ENCODE measurements at places on chromosomes 1 and 21. TPM values are rescaled to one million over a fixed set of nuclear protein-coding genes. Genes with fewer than 3 reads are reported as not detected.

DNA sequence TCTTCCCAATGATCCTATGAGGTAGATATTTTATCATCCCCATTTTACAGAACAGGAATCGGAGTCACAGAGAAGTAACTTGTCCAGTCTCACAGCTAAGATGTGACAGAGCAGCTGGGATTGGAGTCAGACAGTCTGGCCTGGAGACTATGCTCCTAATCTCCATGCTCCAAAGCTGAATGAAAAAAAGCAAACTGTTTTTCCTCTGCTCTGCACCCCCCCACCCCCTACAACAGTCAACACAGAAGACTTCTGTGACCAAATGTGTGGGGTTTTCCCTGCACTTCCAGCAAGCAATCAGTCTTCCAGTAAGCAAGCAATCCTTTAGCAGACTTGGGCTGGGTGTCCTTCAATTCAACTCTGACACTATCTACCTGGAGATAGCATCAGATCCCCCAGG is 33.2 kb downstream of the KIRREL1 start:
- DNase-seq, result no peak

GRCh38 chr1:164905869-164906268 is 346.9 kb downstream of the PBX1 start:
- no peak for DNase-seq

DNA sequence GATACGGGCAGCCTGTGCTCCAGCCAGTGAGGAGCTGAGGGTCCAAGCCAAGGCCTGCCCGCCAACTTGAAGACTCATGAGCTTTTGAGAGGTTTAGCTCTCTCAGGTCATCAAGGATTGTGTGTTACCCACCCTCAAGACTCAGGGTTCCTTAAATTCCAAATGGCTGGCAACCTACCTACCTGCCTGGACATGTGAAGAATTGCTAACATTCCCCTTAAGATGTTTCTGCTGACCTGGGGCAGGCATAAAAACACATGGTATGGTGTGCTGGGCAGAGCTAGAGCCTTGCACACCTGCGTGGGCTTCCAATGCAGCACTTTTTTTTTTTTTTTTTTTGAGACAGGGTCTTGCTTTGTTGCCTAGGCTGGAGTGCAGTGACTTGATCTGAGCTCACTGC is 17.2 kb downstream of the PARP1 start:
- no peak for DNase-seq

- no peak for DNase-seq
Measured at GRCh38 chr21:45639206-45640000, 4.1 kb upstream of the PCBP3 start.

GRCh38 chr21:15986277-15986676 is 256.5 kb downstream of the USP25 start:
- no peak for DNase-seq

- no peak for DNase-seq
Measured at GRCh38 chr1:97423403-97423802, 497.4 kb downstream of the DPYD start.

DNA sequence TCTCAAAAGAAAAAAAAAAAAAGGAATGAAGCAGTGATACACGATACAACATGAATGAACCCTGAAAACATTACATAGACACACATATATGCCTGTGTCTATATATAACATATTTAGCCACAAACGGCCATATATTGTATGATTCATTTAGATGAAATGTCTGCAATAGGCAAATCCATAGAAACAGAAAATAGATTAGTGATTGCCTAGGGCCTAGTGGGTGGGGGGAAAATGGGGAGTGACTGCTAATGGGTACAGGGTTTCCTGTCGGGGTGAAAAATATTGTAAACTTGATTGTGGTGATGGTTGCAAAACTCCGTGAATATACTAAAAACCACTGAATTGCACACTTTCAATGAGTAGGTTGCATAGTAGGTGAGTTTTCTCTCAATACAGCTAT is 6.0 kb upstream of the H6PD start:
- no peak for DNase-seq

- no peak for DNase-seq
Measured at GRCh38 chr1:32622806-32623681, 27.3 kb downstream of the ZBTB8OS start.

GRCh38 chr1:228088586-228089498 is 6.3 kb downstream of the ARF1 start:
- peak; percentile 62 for DNase-seq

- no peak for DNase-seq
Measured at GRCh38 chr1:113875714-113876113, 4.2 kb upstream of the PTPN22 start.

GRCh38 chr1:246587606-246588005 is 21.4 kb downstream of the CNST start:
- no peak for DNase-seq

DNA sequence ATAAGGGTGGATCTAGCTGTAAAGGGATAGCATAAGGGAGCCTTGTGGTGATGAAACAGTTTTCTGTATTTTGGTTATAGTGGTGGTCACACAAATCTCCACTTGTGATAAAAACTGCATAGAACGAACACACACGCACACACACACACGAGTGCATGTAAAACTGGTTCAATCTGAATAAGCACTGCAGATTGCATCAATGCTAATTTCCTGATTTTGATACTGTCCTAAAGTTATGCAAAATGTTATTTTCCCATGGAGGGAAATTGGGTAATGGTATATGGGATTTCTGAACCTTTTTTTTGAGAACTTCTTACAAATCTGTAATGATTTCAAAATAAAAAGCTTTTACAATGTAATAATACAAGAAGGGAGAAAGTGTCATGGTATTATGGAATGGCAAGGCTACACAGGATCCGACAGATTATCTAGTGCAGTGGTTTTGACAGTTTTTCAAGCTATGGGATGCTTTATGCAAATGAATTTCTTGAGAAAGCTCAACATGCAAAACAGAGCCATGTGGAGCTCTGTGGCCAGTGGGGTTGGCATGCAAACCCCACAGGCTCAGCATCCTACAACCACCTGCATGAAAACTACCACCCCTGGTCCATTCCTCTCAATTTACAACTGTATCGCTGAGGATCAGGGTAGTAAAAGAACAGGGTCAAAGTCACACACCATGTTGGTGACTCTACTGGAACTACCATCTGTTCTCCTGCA is 18.8 kb downstream of the SLC41A1 start:
- no peak for DNase-seq

GRCh38 chr21:33762803-33763581 is 120.7 kb downstream of the ITSN1 start:
- DNase-seq, result no peak

GRCh38 chr1:30698401-30698981 is 24.9 kb downstream of the MATN1 start:
- peak; percentile 61 for DNase-seq

- no peak for DNase-seq
Measured at GRCh38 chr1:6646499-6647148, 22.0 kb downstream of the THAP3 start.

- DNase-seq, result peak; percentile 81
Measured at GRCh38 chr1:183567584-183567983, 22.7 kb downstream of the NCF2 start.

DNA sequence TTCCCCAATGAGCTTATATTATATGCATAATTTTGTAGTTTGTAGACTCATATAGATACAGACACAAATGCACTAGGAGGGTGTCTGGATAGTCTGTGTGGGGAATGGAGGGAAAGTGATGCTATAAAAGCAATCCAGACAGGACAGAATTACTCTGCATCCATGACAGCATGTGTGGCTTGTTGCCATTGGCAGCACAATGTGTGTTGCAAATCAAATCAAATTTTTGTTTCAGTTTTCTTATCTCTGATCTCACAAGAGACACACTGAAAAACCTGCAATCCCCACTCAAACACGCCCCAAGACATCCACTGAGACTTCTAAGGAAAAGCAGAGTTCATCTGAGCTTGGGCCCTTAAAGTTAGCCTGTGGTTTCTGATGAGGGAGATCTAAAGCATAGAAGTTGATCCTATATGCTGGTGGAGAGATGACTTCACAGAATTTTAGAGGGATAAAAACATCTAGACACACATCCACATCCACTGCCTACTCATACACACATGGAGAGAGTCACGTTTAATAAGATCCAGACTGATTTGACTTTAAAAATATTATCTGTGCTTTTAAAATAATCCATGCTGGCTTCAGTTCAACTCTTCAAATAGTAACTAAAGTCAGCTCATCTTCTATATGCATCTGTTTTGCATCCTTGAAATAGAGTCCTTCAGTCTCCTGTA is 313.0 kb upstream of the PLXNA2 start:
- DNase-seq, result no peak

- DNase-seq, result no peak
Measured at GRCh38 chr1:92899780-92900179, 61.5 kb downstream of the DIPK1A start.

DNA sequence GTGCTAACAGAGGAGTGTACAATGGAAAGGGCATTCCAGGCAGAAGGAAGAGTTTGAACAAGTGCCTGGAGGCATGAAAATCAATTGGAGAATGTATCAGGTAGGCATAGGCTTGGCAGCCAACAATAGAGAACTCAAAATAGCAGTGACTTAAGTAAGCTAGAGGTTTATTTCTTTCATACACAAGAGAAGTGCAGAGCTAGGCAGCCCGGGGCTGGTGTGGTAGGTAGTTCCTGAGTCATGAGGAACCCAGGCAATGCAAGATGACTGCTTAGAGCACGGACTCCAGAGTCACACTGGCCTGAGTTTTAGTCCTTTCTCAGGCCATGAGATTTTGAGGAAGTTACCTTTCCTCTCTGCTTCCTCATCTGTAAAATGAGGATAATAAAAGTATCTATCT is 74.8 kb upstream of the LRRN2 start:
- DNase-seq, result no peak

DNA sequence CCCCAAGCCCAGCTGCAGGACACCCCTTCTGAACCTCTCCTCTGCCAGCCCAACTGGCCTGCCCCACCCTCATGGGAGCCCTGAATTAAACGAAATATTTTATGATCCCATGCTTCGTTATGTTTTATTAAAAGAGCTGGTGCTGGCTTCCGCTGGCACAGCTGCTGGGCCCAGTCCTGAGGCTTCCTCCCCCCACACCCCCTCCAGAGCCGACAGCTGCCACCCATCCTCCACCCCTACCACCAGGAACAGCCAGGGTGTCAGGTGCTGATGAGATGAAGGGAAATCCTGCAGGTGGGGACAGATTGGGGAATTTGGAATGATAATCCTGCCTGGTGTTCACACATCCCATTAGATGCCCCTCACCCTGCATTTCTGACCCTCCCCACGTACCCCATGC is 19.0 kb downstream of the IGSF21 start:
- DNase-seq, result no peak

- no peak for DNase-seq
Measured at GRCh38 chr1:247247568-247247967, 8.3 kb upstream of the VN1R5 start.

- DNase-seq, result no peak
Measured at GRCh38 chr1:82830690-82831380, 1030.1 kb downstream of the ADGRL2 start.

DNA sequence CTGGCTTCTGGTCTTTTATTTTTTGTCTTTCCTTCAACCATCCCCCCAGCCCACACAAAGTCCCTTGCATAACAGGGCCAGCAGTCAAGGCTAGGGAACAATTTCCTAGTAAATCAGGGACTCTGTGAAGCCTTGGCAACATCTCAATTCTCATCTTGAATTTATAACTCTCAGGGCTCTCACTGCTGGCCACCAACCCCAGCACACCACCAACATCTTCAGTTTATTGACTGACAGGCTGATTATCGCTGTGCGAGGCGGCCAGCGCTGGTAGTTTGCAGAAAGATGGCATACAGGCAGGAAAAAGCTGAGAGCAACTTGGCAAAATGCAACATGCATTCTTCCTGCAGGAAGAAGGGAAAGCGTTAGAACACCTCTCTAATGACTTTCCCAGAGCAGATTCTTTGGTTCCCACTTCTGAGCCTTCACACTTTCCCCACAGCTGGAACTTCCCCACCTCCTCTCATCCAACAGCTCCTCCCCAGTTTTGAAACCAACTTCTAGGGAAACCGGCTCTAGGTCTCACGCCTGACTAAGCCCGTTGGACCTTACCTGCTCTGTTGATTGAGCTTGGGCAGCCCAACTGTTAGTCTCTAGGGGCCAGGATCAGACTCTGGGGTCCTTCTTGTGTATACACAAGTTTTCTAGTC is 26.3 kb upstream of the CSF1 start:
- DNase-seq, result no peak

GRCh38 chr21:15430023-15430422 is 299.8 kb upstream of the USP25 start:
- no peak for DNase-seq

DNA sequence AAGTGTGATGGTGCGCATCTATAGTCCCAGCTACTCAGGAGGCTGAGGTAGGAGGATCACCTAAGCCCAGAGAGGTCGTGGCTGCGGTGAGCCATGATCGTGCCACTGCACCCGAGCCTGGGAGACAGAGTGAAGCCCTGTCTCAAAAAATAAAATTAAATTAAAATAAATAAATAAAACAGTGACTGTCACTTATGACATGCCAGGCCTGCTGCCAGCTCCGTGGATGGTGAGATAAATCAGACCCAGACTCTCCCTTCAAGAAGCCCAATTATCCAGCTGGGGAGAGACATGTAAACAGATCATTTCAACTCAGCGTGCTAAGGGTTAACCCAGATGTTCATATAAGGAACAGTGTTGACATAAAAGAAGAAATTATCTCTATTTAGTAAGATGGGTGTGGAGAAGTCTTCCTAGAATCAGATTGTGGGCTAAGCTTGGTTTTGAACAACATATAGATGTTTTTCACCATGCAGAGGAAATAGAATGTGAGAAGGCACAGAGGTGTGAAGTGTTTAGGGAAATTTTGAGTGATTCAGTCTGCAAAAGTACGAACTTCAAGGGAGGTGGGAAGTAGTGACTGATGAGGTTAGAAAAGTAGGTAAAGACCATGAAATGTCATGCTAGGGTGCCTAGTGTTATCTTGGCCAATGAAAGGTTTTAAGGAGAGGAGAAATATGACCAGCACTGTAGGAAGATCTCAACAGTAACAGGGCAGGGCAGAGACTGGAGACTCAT is 18.3 kb downstream of the YARS1 start:
- DNase-seq, result no peak

CATSPERE gene
- total RNA-seq, result 1.1 TPM

RAB3B gene
- not detected for total RNA-seq

SOAT1 gene
- total RNA-seq, result 116 TPM

GCSAML gene
- 2.7 TPM for total RNA-seq

THEMIS2 gene
- 89.6 TPM for total RNA-seq

FAM163A gene
- total RNA-seq, result not detected

ANKRD35 gene
- 1.6 TPM for total RNA-seq

SERTAD4 gene
- 3.4 TPM for total RNA-seq

OVAAL gene
- not detected for total RNA-seq

E2F2 gene
- total RNA-seq, result 0.32 TPM

ITGB3BP gene
- total RNA-seq, result 18.5 TPM

Measured in upper lobe of right lung (tissue), 1 donor.